ENCODE measurements at places on chromosomes 6 and 20.

DNA sequence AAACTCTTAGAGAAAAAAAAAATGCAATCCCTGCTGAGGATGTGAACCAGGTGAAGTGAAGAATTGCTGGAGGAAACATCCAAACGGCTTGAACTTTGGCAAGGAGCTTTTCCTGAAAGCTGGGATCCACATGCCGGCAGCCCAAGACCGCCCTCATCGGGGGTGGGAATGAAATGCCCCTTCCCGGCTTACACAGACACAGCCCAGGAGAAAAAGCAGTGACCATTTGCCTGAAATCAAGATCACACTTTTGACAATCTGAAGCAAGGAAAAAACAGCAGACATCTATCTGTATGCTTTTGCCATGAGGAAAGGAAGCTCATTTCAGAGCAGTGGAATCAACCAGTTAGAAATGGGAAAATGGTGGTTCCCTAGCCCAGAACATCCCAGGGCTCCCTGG is 254.5 kb downstream of the TAF4 start:
- no peak for DNase-seq

DNA sequence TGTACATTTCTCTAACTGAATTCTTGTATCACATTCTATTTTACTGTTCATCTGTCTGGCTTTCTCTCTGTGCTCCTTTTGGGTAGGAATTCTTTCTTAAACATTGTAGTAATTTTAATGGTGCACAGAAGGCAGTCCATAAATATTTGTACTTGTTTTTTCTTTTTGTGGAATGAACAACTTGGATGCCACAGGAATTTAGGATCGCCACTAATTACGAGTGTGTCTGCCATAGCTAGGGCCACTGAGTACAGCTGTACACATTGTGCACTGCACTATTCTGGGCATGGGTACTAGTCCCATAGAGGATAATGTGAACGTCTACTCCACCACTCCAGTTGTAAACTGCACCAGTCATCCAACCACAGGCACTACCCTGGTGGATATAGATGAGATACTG is 39.3 kb upstream of the TMEM200A start:
- no peak for DNase-seq

GRCh38 chr6:88661136-88661535 is 302.3 kb downstream of the RNGTT start:
- DNase-seq = no peak

- DNase-seq = no peak
These were observed 13.8 kb downstream of the TBPL1 start for GRCh38 chr6:133966654-133967329.

- DNase-seq = no peak
These were observed 120.3 kb upstream of the RALGAPA2 start for GRCh38 chr20:20832715-20833114.

GRCh38 chr20:57277398-57278105 is 11.1 kb upstream of the BMP7 start:
- DNase-seq = no peak

- no peak for DNase-seq
These were observed 21.5 kb upstream of the AAR2 start for GRCh38 chr20:36214684-36215256.

DNA sequence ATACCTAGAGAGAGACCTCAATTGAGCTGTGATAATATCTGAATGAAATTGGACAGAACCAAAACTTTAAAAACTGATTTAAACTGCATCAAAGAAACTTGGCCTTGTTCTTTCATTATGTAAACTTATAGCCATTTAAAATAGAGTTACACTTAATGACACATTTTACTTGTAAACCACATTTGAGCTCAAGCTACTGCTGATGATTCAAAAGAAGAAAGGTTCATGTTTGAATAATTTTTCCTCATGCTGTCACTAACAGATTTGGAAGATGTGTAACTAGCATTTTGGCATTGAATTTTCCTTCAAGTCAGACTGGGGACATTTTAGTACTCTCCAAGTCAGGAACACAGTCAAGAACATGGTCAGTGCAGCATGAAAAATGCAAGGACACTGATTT is 26.9 kb downstream of the POPDC3 start:
- no peak for DNase-seq

- DNase-seq = no peak
These were observed 398.5 kb upstream of the GJE1 start for GRCh38 chr6:141734071-141734840.

- DNase-seq = no peak
These were observed 27.4 kb downstream of the PMEPA1 start for GRCh38 chr20:57682184-57683101.

DNA sequence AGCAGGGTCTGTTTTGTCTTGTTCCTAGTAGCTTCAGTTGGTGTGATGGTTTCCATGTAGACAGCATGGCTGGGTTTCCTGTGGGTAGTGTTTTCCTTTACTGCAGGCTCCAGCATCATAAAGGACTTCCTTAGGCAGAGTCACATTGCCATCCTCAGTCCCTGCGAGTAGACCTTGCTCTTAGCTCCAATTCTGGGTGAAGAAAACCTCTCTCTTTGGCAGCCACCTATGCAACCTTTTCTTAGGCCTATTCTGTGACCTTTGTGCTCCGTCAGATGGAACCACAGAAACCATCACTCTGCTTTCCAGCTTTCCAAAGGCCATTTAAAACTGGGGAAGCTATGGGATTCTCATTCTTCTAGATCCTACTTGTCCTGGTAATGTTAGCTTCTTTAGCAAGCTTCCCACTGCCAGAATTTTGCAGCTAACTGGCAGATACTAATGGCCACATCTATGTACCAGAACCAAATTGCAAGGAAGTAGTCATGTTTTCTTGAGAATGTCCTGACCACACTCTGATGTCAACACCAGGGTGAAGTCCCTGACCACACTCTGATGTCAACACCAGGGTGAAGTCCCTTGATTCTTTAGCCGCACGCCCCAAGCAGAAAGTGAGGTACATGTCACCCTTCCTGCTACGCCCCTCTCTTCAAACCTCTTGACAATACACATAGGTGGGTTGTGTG is 646.6 kb upstream of the HS3ST5 start:
- no peak for DNase-seq

GRCh38 chr6:67544851-67545452 is 1090.1 kb upstream of the ADGRB3 start:
- no peak for DNase-seq

GRCh38 chr20:13034115-13034514 is 25.3 kb downstream of the SPTLC3 start:
- DNase-seq = no peak

DNA sequence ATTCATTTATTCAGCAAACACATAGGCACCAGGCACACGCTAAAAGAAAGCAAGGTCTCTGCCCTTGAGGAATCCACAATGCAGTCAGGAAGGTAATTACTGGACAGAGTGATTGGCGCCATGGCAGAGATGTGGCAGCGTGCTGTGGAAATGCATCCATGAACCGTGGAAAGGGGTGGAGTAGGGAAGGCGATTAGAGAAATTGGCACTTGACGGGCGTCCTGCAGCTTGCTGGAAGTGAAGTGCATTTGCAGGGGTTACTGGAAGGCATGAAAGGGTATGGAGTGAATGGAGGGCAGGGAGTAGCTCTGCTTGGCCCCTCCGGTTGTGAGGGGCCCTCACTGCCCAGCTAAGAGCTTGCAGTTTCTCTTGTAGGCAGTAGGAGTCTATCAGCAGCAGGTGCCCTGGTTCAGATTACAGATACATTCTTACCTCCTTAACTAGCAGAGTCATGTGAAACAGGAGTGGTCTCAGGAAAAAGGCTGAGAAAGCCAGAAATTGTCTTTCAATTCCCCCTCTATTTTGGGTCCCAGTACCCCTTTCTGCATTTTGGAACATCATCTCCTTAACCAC is 122.5 kb upstream of the TIAM2 start:
- no peak for DNase-seq

DNA sequence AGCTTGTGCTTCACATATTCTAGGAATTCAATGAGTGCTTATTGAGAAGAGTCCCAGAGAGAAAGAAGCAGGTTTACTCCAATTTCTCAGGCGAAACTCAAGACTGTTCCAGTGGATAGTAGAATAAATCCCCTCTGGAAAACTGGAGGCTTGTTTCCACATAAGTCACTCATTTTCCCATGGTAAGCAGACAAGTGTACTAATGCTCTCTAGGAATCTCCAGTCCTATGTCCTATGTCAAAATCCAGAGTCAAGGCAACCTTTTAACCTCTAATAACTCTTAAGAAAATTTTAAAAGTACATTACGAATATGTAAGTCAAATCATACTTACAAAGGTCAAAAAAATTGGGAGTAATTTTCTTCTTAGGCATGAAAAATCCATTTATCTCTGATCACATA is 35.2 kb downstream of the SMLR1 start:
- DNase-seq = no peak

DNA sequence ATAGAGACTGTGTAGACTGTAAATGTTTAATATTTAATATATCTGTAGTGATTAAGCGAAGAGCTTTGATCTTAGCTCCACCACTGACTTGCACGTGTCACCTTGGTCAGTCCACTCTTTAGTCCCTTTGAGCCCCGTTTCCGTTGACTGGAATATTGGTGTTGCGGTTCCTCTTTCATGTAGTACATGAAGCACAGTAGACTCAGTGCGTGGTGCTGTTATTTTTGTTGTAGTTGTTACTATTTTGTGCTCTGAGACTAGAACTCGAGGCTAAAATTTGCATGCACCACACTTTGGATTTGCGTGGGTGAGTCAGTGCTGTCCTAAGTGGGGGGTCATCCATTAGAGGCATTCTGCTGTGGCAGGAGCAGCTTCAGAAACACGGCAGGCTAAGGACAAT is 291.4 kb downstream of the QKI start:
- DNase-seq = no peak

DNA sequence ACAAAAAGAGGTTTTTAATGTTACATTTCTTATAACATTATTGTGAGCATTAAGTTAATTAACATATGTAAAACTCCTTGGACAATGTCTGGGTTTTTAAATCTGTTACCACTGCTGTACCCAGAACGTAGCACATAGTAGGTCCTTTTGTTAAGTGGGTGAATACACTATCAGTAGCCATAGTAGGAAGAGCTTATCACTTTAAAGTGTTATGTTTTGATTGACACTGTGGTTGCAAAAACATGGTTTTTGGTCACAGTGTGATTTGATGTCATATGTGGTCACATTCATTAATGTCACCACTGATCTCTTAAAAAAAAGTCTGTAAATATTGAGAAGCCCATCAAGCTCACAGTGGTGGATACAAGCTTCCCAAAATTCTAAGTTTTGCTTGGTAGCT is 160.7 kb downstream of the PLCB1 start:
- DNase-seq = no peak

GRCh38 chr6:111184827-111185532 is 97.7 kb downstream of the SLC16A10 start:
- no peak for DNase-seq

DNA sequence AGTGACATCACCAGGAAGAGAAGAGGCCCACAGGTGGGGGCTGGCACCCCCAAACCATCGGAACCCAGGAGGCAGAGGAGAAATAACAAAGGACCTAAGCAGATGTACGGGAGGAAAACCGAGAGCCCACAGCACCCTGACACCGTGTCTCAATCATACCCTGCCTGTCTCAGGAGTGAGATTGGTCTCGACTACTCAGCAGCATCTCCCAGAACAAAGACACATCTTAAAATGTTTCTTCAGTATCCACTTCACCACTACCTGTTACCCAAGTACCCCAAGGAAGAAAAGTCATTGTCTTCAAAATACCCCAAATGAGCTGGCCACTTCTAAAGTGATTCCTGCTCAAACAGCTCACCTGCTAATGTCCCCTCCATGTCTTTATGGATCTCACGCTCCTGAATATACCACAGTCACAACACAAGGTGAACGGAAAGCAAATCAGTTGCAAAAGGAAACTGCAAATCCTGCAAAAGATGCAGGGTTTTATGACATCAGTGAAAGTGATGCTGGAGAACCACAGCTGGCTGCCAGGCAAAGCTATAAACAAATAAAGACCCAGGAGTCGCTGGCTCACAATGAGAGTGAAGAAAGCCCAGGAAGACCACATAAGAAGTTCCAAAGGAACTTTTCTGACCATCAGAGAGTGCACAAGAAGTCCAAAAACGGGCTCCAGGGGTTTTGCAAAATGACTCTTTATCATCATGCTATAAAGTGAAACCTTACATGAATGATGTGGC is 44.1 kb downstream of the PREX1 start:
- DNase-seq = no peak

- DNase-seq = no peak
These were observed 44.6 kb upstream of the SENP6 start for GRCh38 chr6:75557068-75557467.

DNA sequence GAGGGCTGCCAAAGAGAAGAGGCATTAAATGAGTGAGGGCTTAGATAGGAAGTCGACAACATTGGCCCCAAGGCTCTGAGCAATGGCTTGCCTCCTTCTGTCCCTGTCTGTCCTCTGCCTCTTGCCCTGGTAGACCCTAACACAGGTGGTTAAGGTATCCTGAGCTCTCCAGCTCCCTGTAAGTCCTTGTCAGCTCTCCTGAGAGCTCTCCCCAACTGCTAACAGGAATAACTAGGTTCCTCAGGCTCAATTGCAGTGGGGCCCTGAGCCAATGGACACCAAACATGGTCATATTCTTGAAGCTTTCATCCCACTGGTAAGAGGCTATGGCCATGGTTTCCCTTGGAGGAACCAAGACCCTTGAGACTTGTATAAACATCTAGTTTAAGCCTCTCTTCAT is 5.0 kb upstream of the CPNE1 start:
- no peak for DNase-seq

DNA sequence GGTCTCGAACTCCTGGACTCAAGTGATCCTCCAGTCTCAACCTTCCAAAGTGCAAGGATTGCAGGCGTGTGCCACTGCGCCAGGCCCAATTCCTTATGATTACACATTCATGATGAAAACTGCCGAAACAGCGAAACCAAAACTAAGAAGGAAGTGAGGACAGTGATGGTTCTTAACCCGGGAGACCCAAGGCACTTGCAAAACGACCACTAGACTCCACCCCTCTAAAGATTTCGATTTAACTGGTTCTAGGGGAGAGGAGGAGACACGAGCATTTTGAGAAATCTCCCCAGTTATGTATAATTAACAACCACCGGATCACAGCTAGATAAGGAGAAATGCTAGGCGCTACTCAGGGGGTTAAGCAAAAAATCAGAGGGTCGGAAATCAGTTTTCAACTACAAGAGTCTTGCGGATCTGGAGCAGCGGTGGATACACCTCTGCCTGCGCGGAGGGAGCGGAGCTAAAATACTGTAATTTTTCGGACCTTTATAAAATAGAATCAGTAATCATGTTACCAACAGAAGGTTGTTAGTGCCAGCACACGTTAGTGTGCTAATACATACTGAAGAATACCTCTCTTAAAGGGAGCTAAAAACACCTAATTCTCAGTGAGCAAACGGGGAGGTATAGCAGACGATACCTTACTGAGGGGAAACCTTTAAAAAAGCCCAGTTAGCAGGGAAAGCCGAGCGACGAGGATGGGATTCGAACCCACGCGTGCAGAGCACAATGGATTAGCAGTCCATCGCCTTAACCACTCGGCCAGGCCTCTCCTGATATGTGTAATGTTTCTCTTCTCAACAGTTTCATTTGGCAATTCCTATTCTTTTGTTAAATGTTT is 60.0 kb upstream of the BTN3A2 start:
- no peak for DNase-seq
